ENCODE measurements at places on chromosomes 3 and 15. TPM values are rescaled to one million over a fixed set of nuclear protein-coding genes. Genes with fewer than 3 reads are reported as not detected.

GRCh38 chr3:187069857-187070516 lies 69.3 kb downstream of the RPL39L start:
- DNase-seq = no peak

- DNase-seq = peak; percentile 35
Measured at GRCh38 chr15:78055919-78056713, 21.4 kb downstream of the TBC1D2B start.

- DNase-seq = no peak
Measured at GRCh38 chr3:145058483-145058882, 1086.9 kb downstream of the DIPK2A start.

- DNase-seq = no peak
Measured at GRCh38 chr3:133069556-133070286, 31.5 kb downstream of the TMEM108 start.

DNA sequence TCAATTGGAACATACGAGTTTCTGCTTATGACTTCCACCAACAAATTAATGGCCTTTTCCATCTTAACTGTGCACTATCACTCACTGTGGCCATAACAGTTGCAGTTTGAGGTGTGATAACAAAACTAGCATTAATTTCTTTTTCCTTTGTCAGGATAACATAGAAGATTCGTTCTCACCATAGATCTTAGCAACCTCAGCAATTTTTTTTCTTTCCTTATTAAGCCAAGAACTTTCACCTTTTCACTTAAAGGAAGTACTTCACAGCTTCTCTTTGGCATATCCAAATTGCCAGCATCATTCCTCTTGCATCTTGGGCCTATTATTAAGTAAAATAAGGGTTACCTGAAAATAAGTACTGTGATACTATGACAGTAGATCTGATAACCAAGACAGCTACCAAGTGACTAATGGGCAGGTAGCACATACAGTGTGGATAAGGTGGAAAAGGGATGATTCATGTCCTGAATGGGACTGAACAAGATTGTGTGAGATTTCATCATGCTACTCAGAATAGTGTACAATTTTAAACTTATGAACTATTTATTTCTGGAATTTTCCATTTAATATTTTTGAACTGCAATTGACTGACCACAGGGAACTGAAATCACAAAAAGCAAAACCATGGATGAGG lies 46.6 kb downstream of the CEP70 start:
- no peak for DNase-seq

DNA sequence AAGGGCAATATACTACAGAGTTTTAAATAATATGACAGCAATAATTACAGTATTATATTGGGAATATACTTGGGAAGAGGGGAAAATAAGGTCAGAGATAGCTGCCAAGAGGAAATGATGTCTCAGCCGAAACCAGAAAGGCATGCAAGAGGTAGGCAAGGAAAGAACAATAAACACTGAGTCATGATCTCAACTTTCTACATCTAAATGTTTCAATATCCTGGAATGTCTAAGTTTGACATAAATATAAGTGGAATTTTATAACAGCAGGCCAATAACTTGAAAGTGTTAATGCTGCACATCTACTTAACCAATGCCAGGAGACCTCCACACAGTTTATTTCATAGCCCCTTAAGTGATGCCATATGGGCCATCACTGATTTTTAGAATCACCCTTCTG lies 99.8 kb upstream of the CPNE4 start:
- no peak for DNase-seq

- DNase-seq = no peak
Measured at GRCh38 chr3:56321892-56322291, 146.4 kb downstream of the ERC2 start.

DNA sequence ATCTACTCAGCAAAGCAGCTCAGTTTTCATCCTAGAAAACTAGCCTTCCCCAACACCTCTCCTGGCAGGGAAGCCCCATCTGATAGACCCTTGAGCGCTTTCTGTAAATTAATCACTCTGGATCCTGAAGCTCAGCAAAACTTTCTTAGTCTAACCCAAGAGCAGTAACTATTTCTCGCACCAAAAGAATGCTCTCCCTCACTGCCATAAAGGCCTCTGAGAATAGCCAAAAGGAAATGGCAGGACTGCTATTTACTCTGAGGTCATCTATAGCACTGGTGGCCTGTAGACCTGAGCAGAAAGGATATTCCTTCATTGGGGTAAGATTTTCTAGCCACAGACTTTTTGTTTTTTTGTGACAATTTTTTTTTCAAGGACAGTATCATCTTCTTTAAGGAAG lies 345.8 kb upstream of the ADAMTS9 start:
- DNase-seq = no peak

DNA sequence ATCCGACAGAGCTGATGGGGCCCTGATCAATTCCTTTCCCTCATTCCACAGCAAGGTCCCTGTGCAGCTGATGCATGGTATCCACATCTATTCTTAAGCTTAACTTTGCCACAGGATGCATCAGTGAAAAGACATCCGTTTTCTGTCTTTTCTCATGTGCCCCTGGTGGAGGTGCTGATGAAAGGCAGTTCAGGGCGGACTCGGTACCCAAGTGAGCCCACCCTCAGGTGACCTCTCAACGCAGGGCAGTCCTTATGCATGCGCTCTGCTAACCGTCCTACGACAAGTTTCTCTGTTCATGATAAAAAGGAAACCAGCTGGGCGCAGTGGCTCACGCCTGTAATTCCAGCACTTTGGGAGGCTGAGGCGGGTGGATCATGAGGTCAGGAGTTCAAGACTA lies 251.4 kb downstream of the ADAMTS17 start:
- no peak for DNase-seq

- peak; percentile 92 for DNase-seq
Measured at GRCh38 chr3:129606636-129607390, at the start of gene PLXND1. TSS of gene PLXND1 (minus strand) at chr3:129606676. CDS start at chr3:129606639, 37 bp downstream.

- no peak for DNase-seq
Measured at GRCh38 chr3:45792036-45792435, 4.3 kb downstream of the SLC6A20 start.

The CRABP1 gene
- total RNA-seq = not detected

The KLHL6 gene
- total RNA-seq = 2.2 TPM

The HHLA2 gene
- total RNA-seq = not detected
